Muscle of arm (tissue), 14 donors: ENCODE measurements at places on chromosomes 5 and 9. TPM values are rescaled to one million over a fixed set of nuclear protein-coding genes. Genes with fewer than 3 reads are reported as not detected.
A peak's percentile ranks its signal among the peaks of the same experiment; 100 is the strongest.

DNA sequence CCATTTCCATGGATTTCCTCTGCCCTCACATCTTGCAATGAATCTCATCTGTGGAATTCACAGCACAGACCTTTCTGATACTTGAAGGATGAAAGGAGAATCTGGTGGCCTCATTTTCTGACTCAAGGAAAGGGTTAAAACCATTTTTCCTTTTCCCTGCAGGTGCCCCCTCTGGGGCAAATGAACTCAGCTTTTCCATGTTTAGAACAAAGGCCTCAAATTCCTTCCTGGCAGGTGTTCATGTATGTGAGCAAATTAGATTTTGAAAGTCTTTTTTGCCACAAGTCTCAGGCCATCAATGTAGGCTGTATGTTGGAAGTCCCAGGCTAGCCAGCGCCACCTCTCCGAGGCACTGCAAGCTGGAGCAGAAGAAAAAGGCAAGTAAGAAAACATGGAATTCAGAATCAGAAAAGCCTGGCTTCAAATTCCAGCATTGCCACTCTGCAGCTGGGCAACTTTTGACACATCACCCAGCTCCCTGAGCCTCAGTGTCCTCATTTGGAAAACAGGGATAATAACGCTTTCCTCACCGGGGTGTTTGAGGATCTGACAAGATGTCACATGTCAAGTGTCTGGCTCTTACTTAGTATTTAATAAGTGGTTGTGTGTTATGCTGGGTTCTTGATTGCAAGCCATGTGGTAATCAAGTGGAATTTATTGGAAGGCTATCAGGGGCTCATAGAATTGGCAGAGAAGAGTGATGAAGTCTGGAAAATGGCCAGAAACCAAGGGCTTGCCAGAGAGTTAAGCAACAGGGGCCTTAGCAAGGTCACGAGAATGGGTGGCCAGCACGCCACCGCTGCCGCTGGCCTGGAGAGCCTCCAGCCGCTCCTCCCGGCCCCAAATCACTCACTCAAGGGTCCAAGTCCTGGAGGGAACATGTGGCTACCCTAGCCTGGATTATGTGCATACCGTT lies 48.4 kb upstream of the SMIM23 start:
- DNase-seq: peak; percentile 38

The SLC28A3 gene
- polyA plus RNA-seq: not detected

DNA sequence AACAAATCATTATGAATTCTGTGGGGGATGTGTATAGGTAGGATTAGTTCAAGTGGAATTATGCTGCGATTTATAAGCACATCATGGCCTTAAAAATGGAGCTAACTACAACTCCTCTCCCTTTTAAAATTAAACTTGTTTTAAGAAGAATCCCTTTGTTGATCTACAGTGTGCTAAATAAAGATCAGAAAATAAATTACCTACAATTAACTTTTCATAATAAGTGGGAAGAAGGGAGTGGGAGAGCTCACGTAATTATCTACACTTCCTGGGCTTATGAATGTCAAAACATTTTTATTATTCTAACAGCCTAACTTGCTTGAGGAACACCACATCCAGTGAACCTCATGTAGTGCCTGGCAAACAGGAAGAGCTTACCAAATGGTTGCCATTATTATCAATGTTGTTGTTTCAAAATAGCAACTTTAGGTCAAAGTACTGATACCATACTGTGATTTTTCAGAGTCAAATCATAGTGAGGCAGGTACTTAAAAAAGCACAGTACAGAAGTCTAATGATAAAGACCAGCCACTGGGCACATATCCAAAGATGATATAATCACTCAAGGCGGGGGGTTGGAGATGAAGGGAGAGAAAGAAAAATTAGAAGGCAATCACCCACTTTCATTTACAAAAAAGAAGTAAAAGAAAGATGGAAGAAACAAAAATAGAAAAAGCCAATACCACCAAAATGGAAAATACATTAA lies 174.0 kb downstream of the RAPGEF6 start:
- no peak for DNase-seq

- no peak for DNase-seq
Measured at GRCh38 chr5:119168401-119168800, 97.5 kb downstream of the DMXL1 start.

GRCh38 chr9:31135567-31135966 lies 1248.9 kb upstream of the ACO1 start:
- no peak for DNase-seq

- no peak for DNase-seq
Measured at GRCh38 chr9:133378408-133378962, 2.3 kb downstream of the STKLD1 start.

The DMRT3 gene
- 0.15 TPM for polyA plus RNA-seq

The ZFP2 gene
- polyA plus RNA-seq: 2.6 TPM
